ENCODE measurements at places on chromosomes 16 and 17. TPM values are rescaled to one million over a fixed set of nuclear protein-coding genes. Genes with fewer than 3 reads are reported as not detected.

The LDHD gene
- polyA plus RNA-seq = 3.0 TPM

The BCL6B gene
- polyA plus RNA-seq = 19.3 TPM

The CA4 gene
- polyA plus RNA-seq = 7.1 TPM

GRCh38 chr16:27482397-27483087 is 67.2 kb downstream of the GTF3C1 start:
- no peak for DNase-seq

- DNase-seq = no peak
These were observed 137.5 kb downstream of the TRIM37 start for GRCh38 chr17:58969156-58969555.

- no peak for DNase-seq
These were observed 9.4 kb upstream of the ENGASE start for GRCh38 chr17:79065105-79065670.

DNA sequence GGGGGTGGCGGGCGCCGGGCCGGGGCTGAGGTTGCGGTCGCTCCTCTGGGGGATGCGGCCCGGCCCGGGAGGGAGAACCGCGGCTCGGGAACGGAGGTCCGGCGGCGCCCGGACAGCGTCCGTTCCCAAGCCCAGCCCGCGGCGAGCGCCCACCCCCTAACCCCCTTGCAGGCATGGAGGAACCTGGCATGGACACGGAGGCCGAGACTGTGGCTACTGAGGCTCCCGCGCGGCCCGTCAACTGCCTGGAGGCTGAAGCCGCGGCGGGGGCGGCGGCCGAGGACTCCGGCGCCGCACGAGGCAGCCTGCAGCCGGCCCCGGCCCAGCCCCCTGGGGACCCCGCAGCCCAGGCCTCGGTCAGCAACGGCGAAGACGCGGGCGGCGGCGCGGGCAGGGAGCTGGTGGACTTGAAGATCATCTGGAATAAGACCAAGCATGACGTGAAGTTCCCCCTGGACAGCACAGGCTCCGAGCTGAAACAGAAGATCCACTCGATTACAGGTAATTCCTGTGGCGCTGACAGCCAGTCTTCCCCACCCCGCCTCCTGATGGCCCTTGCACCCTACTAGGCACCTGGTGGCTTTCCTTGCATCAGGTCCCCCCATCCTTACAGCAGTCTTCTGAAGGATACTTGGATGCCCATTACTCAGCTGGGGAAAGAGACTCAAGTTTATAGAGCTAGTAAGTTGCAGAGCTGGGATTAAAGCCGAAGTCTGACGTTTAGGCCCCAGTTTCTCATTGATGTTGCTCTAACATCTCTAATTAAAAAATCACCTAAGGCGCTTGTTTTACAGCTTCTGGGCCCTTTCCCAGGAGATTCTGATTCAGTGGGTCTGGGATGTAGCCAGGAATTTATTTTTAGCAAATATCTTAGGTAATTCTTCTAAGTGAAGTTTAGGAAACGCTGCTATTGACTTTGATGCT is 514 bp downstream of the UBFD1 start:
- DNase-seq = no peak

- no peak for DNase-seq
These were observed 1.2 kb upstream of the MT2A start for GRCh38 chr16:56607109-56607618.

DNA sequence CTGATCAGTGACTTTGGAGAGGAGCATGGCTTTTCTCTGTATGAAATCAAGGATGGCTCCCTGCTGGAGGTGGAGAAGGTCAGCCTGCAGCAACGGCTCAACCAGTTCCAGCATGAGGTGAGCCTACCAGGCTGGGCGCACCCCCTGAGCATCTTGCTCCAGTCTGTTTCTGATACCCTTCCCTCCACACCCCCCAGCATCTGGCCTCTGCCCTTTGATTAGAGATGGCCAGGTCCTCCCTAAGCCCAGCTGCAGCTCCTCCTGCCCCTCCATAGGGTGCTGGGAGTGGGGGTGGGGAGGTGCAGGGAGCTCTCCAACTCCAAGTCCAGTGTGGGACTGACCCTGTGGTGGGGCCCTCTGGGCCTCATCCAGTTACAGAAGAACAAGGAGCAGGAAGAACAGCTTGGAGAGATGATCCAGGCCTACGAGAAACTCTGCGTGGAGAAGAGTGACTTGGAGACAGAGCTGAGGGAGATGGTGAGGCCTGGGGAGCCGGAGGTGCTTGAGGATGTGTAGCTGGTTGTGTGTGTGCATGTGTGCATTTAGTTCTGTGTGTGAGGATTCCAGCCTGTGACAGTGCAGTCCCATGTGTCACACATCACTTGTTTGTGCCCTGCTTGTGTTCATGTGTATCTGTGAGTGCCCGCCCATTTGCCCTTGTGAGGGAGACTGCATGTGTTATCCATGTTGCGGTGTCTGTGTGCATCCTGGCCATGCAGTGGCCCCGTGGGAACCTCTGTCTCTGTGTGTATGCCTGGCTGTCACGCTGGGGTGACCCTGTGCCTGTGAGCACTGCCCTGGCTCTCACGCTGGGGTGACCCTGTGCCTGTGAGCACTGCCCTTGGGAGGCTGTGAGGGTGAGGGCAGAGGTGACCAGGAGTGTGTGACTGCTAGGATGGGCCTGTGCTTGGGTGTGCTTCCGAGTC is 3.0 kb downstream of the TBKBP1 start:
- no peak for DNase-seq

GRCh38 chr16:17397499-17397891 is 73.3 kb downstream of the XYLT1 start:
- no peak for DNase-seq

DNA sequence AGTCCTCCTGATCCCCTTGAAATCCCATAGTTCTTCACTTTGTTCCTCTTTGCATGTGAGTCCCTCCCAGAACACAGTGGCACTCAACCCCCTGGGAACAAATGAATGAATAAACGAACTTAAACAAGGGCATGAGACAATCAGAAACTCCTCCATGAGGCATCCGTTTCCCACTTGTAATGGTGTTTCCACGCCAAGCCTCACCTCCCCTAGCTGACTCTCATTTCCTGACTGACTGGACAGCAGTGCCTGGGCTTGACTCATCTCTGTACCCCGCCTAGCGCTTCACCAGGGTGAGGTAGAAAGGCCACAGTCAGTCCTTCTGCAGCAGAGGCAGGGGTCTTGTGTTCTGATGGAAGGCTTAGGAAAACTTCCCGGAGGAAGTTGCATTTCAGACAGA is 14.2 kb downstream of the KIF1C start:
- no peak for DNase-seq
